ENCODE measurements at places on chromosomes 12 and 14. TPM values are rescaled to one million over a fixed set of nuclear protein-coding genes. Genes with fewer than 3 reads are reported as not detected.

DNA sequence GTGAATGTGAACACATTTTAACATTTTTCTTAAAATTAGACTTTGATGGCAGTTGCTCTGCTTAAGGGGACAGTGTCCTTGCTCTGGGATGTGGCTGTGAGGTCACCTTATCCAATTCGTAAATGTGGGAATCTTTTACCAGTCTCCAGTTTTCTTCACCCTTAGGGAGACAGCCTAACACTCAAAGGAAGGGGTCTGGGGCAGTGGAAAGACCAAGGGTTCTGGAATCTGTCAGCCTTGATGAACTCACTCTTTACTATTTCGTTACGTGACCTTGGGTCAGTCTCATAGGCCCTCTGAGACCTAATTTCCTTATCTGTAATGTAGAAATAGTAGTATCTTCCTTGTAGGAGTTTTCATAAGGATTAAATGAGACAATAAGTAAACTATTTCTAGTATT lies 245.6 kb upstream of the ATP2B1 start:
- no peak for DNase-seq

DNA sequence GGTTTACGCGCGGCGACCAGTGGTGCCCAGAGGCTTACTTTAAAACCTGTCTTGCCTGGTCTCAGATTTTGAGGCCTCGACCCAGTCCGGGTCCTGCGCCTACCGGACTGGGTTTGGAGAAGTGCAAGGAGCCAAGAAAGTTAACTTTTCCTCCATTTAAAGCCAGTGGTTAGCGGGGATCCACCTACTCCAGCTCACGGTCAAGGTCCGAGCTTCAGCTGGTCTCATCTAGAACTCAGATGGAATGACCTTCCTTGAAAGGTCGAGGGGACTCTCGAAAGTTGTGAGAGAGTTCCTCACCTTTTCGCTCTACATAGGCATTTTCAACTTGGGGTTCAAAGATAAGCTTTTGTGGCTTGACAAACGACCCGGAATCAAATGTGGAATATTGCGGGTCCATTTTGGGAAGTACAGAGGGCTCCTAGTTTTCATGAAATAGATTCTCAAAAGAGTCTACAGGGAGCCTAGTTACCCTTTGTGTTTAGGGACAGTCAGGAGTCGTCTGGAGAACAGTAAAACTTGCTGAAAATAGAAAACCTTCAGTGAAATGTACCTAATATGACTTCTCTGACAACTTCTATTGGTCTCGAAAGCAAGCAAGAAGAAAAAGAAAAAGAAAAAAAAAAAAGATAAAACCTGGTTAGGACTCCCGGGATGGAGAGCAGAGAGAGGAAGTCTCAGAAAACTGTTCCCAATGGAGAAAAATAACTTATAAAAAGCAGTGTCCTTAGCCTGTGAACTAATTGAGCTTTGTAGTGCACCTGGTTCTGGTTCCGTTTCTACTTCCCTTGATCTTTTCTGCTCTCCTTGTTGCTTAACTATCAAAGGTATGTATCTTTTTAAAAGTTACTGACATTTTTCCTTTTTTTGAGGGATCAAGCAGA lies 1.4 kb downstream of the KCNMB4 start:
- DNase-seq = peak; percentile 43

- DNase-seq = no peak
Observed at GRCh38 chr12:90235642-90236041, 527.0 kb upstream of the ATP2B1 start.

DNA sequence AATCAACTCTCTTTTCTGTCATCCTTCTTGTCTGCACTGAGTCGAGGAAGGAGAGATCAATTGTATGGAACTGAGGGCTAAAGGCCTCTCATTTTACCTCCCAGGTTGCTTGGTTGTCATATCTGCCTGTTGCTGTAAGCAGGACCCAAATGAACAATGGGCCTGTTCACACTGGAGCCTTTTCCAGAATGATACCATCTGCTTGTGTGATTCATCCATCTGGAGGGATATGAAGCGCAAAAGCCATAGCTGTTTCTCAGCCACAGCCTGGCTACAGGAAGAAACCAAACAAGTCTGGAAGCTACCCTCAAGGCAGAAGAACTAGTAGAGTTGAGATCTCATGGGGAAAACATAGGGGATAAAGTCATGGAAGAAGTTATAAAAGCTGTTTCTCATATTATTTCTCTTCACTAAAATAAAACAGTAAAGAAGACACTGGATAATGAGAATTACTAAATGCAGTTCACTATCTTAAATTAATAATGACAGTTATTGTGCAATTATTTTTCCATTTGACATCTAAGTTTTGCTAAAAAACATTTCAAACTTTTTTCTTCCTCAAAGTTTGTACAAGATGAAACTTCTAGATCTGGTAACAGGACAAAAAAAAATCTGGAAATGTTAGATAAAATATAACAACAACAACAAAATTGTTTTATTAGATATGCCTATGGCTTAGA lies 106.3 kb downstream of the SPTSSA start:
- no peak for DNase-seq

TBX5 gene
- 0.27 TPM for polyA plus RNA-seq

TRHDE gene
- 20.2 TPM for polyA plus RNA-seq

- no peak for DNase-seq
Observed at GRCh38 chr14:60514378-60514740, 5.4 kb downstream of the SIX6 start.

AQP2 gene
- 242 TPM for polyA plus RNA-seq

DNA sequence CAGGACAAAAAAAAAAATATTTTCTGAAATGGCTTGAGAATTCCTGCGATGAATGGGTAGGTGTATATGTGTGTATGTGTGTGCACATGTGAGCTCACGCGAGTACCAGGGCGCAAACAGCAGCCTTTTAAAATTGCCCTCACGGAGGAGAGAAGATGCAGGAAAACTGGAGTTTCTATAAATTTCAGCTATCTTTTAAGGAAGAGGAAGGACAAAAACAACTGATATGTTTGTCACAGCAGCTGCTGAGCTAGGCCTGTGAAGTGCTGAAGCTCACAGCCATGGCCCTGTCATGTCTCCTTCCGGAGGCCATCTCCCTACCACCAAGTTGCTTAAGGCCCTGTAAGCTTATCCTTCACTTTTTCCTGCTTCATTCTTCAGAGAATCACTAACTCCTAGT lies 40.8 kb downstream of the DUSP16 start:
- no peak for DNase-seq

KRT5 gene
- 1.4 TPM for polyA plus RNA-seq

GRCh38 chr12:49108958-49109404 lies 1.7 kb downstream of the LMBR1L start:
- no peak for DNase-seq

SYT1 gene
- polyA plus RNA-seq = 54.2 TPM

GRCh38 chr12:114917307-114917706 lies 233.3 kb upstream of the TBX3 start:
- DNase-seq = no peak

MSRB3 gene
- polyA plus RNA-seq = 24.4 TPM

DNA sequence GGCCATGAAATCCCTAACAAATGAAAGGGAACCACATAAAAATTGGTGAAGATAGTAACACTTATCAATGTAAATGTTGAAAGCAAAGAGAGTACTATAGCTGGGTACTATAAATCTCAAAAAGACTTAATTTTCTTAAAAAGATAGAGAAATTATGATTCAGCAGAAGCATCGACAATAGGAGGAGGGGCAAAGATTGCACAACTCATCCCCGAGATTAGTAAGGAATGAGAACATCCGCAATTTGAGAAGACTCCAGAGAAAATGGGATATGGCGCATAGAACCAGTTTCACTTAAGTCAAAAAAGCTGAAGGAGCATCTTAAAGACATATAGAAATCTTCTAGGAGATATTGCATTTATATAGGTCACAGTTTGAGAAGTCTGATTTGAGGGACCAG lies 220.2 kb upstream of the SLC16A7 start:
- no peak for DNase-seq

DNA sequence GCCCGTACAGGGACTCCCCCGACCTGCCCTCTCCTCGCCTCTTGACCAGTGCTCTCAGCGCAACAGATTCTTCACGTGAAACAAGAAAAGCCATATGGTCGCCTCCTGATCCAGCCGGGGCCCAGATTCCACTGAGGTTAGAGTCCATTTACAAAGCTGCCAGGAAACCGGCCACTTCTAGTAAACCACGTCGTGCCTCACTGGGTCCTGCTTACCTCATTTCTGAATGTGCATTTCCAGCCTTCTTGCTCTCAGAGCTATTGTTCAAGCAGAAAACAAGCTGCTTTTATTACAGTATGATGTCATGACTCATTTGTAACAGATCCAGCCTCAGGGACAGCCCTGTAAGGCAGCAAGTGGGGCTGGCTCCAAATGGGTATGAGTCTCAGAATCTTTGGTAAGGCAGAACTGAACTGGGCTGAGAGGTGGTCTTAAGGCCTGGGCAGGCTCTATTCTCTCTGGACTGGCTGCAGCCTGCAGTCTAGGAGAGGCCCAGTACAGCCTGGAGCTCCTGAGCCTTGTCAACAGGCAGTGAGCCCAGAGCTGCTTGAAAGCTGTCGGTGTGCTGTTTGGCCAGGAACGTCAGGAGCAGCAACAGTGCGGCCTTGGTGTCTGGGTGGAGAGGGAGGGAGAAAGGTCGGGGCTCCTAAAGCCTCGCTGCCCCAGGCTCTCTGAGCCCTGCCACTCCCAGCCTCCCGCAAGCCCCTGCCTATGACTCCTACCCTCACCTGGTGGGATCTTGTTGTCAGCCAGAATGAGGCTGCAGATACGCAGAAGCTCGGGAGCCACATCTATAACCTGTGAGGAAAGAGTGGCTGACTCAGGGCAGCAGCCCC lies 8.3 kb downstream of the REC8 start:
- DNase-seq = peak; percentile 53
